Right lobe of liver (tissue), 6 donors: ENCODE measurements at places on chromosomes 2 and 18. TPM values are rescaled to one million over a fixed set of nuclear protein-coding genes. Genes with fewer than 3 reads are reported as not detected.

DNA sequence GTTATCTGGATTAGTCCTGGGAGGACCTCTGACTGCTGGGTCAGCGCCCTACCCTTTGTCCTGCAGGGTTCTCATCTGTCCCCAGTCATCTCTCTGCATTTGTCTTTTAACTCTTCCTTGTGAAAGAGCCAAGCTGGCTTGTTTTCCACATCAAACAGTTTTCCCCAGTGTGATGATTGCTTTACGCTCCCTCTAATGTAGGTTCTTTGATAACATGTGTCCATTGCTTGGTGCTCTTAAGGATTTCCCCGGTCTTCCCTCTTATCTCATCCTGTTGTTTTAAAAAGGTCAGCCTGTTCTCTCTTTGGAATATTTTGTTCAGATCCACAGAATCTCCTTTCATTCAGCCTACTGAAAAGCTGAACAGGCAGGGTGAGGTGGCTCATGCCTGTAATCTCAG is 792.1 kb upstream of the RAB6C start:
- H3K4me3 ChIP-seq: no peak overlapping the region
- H3K27me3 ChIP-seq: no peaks in the 10 kb centered on the region
- DNase-seq: no peak
- no peak overlapping the region for H3K27ac ChIP-seq

DNA sequence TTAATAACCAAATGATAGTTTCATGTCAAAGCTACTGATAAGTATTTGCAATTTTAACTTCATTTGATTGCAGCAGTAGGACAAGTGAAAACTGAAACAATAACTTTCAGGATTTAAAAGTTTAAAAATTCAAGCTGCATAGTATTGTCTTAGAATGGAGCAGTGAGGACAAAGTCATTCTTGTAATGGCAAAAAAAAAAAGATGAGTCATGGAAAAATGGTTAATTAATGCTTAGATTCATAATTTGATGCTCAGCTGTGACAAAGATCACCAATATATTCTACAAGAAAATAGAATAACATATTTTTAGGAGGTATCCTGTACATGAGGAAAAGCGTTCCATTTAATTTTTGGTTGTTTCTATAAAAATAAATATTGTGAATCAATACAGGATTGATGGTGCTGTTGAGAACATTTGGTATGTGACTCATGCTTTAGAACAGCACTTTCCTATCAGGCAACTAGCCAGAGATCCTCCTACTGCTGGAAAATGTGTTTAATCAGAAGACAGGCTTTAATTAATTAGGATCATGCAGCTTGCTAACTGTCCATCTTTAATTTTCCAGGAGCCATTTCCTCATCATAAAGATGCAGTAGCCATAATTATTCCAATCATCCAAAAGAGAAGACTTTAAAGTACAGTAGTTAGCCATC is 239.0 kb upstream of the MMADHC start:
- H3K4me1 ChIP-seq: no peaks in the 10 kb centered on the region
- no peaks in the 10 kb centered on the region for H3K36me3 ChIP-seq
- no peaks in the 10 kb centered on the region for H3K27me3 ChIP-seq
- no peak overlapping the region for H3K4me3 ChIP-seq

- H3K36me3 ChIP-seq: no peaks in the 10 kb centered on the region
- H3K4me3 ChIP-seq: no peak overlapping the region
- no peaks in the 10 kb centered on the region for H3K27me3 ChIP-seq
- peak; percentile 52 for DNase-seq
These were observed 110.3 kb downstream of the SP3 start for GRCh38 chr2:173854840-173855239.

- no peaks in the 10 kb centered on the region for H3K4me1 ChIP-seq
- no peak overlapping the region for H3K27ac ChIP-seq
- H3K4me3 ChIP-seq: no peak overlapping the region
- DNase-seq: no peak
- no peaks in the 10 kb centered on the region for H3K36me3 ChIP-seq
These were observed 118.3 kb upstream of the DSEL start for GRCh38 chr18:67634631-67635338.

DNA sequence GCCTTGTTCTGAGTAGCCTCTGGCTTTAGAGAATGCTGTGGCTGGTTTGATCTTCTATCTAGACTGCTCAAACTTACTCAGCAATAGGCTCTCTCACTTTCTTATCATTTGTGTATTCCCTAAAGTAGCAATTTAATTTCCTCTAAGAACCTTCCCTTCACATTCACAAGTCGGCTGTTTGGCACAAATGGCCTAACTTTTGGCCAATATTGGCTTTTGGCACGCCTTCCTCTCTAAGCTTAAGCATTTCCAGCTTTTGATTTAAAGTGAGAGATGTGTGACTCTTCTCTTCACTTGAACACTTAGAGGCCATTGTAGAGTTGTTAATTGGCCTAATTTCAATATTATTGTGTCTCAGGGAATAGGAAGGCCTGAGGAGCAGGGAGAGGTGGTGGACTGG is 219.5 kb upstream of the PXDN start:
- H3K27ac ChIP-seq: no peak overlapping the region
- H3K4me3 ChIP-seq: no peak overlapping the region
- no peaks in the 10 kb centered on the region for H3K27me3 ChIP-seq
- no peaks in the 10 kb centered on the region for H3K4me1 ChIP-seq

DNA sequence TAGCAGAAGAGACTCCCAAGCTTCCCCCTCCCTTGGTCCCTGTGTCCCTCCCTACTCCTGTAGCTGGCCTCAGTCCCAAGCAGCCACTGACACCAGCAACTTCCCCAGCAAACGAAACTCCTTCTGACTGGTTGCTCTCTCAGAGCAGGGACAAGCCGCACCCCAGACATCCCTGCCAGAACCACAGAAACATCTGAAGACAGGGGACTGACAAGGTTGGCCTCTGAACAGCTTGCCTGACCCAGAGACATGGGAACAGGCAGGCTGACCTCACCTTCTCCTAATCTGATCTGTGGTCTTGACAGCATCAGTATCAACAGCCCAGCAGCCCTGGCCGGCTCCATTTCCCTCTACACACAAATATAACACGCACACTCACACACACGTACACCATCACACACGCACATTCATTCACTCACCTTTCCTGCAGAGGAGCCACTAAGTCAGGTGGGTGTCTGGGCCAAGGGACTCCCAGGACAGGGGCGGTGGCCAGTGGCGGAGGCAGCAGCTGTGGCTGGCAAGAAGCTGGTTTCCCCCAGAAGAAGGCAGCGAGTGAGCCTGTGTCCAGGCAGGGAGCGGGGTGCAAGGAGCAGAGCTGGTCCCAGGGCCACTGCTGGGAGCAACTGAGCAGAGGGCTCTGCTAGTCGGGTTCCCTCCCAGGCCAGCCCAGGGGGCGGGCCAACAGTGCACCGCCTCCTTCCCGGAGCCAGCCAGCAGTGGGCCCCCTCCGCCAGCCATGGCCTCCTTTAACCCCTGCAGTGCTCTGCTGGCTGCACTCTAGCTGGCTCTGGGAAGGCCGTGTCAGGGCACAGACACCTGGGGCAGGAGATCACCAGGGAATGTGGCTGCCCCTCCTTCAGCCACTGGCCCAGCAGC is 59.1 kb downstream of the TNS1 start:
- no peaks in the 10 kb centered on the region for H3K27me3 ChIP-seq
- H3K4me3 ChIP-seq: peak overlapping the region; percentile 98
- no peaks in the 10 kb centered on the region for H3K4me1 ChIP-seq
- peak overlapping the region; percentile 97 for H3K27ac ChIP-seq

DNA sequence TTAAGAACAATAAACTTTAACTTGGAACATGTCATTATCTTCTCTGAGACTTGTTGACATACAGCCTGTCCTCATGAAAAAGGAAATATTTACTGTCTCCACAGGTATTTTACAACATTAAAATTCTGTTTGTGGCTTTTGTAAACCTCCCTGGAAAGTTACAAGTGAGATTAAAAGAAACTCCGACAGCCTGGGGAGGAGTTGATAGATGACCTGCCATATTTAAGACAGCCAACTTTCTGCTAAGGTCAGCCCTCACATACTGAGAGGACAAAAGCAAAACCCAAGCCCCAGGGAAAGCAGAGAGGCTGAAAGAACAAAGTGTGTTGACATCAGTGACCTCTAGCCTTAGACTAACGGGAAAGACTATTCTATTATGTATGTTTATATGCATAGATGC is 350.2 kb downstream of the RIT2 start:
- H3K27me3 ChIP-seq: no peaks in the 10 kb centered on the region
- H3K27ac ChIP-seq: no peak overlapping the region
- H3K4me1 ChIP-seq: no peaks in the 10 kb centered on the region

DNA sequence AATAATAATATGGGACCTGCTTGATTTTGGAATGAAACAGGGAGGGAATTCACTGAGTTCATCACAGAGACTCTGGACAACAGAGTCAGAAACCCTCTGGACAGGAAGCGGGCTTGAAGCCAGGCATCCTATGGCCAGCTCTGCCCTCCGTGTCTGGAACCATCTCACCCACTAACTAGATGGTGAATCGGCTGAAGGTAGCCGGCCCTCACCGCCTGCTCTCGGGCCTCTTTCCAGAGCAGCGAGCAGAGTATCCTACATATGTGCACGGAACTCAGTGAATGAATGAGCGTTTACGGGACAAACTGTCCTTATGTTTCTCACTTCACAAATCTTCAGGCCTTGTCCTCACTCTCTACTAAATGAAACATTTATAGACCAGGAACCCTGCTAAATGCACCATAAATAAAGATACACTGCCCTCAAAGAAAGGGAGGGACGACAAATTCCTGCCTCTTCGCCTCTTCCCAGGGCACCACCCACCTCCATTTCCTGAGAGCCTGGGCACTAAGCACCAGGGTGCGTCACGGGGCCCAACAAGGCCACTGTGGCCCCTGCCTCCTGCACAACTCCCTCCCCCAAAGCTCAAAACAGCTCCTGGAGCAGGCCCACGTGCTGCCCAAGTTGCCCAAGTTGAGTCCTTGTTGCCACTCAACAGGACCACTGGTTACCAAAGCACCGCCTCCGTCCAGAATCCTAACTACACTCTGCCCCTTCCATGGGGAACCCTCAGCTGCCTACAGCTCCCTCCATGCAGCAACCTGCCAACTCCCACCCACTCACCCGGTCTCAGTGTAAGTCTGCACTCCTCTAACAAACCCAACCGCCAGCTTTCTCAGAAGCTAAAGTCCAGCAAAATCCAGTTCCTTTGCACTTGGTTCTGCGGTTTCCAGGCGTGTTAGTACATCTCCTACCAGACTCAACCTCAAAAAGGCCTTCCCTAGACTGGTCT is 1.7 kb downstream of the TBC1D8 start:
- H3K4me1 ChIP-seq: peaks cover 15% of the 10 kb centered on the region
- H3K27me3 ChIP-seq: no peaks in the 10 kb centered on the region
- no peak overlapping the region for H3K27ac ChIP-seq
- DNase-seq: peak; percentile 30

DNA sequence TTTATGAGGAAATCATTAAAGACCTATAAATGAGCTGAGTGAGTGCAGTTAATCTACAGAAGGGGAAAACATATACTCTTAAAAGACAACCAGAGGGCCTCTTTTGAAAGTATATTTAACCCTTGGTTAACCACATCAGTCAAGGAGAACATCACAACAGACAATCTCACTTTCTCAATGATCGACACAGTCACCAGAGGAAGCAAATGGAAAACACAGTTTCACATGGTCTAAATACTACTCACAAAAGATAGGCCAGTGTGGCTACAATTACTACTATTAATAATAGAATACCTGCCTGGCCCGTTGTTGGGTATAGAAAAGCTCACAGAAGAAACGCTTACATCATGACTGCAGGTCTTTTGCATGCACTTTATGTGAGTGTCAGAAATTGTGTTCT is 426.2 kb downstream of the NCKAP5 start:
- H3K36me3 ChIP-seq: no peaks in the 10 kb centered on the region
- H3K27ac ChIP-seq: no peak overlapping the region
- H3K4me1 ChIP-seq: no peaks in the 10 kb centered on the region
- DNase-seq: no peak
- no peak overlapping the region for H3K4me3 ChIP-seq

VSNL1 gene
- 2.7 TPM for total RNA-seq

CFAP65 gene
- total RNA-seq: not detected

ZBTB7C gene
- total RNA-seq: 1.5 TPM
